ENCODE measurements at places on chromosomes 12 and 14.
A peak's percentile ranks its signal among the peaks of the same experiment; 100 is the strongest.

GRCh38 chr14:61668282-61668681, 27.0 kb upstream of the HIF1A start:
- DNase-seq: no peak

DNA sequence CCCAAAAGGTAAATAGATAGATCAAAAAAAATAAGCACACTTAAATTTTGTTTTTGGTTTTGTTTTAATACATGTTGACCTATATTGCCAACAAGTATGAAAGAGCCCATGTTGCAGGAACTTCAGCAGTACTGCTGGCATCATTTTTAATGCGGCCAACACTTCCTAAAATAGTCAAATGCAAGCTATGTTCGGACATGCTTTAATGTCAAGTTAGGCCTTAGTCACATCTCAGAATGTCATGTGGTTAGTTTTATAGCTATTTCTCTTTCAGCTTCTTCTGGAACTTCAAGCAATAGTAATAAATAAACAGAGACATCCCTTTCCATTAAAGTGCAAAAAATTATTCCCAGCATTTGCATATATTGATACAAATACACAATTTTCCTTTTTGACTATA, 153.4 kb downstream of the PIK3C2G start:
- DNase-seq: no peak

DNA sequence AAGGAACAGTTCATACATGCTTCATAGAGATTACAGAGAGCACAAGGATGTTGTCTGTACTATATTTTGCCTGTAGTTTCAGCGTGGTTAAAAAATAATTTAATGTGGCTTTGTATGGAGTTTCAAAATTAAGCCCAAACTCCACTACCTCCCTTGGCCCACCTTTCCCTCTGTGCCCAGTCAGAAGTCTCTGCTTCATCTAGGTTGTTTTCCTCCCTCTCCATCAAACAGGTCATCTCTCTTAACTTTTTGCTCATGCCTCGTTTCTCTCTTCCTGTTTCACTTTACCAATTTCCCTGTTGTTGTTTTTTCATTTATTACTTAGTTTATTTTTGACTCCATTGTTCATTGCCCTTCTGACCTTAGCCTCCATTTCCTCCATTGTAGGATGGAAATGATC, 94.9 kb upstream of the NEDD1 start:
- no peak for DNase-seq

- peak; percentile 55 for DNase-seq
Observed at GRCh38 chr14:105411017-105411941, 8.3 kb upstream of the MTA1 start.

- no peak for DNase-seq
Observed at GRCh38 chr14:90743425-90743824, 72.8 kb downstream of the TTC7B start.

DNA sequence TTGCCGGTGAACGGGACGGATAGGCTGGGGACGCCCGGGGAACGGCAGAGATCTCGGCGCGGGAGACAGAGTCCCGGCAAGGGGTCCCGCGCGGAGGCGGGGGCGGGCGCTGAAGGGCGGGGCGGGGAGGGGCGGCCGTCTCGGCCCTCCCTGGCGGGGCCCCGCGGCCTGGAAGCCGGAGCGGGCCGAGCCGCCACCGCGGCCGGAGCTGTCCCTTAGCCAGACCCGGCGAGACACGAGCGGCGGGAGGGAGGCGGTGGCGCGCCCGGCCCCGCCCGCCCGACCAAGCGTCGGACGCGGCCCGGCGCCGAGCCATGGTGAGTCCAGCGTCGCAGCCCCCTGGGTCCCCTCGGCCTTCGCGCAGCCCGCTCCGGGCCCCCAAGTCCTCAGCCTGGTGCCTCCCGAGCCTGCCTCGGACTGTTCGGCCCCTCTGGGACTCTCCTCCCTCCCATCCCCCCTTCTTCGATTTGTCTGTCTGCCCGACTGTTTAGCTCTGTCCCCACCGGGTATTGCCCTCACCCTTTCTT, at the start of gene ARHGEF40:
ARHGEF40 (plus strand) TSS at position 222 of the 527 bp plus-strand sequence; CDS start at position 315, 93 bp downstream.
- DNase-seq: peak; percentile 85

- peak; percentile 67 for DNase-seq
Observed at GRCh38 chr12:4034921-4035320, 161.7 kb upstream of the PARP11 start.
